NCI-H2171 (cell line): ENCODE measurements at places on chromosomes 1 and 21.
A peak's percentile ranks its signal among the peaks of the same experiment; 100 is the strongest.

- no peak for DNase-seq
Measured at GRCh38 chr1:27380766-27381733, 2.1 kb downstream of the CD164L2 start.

DNA sequence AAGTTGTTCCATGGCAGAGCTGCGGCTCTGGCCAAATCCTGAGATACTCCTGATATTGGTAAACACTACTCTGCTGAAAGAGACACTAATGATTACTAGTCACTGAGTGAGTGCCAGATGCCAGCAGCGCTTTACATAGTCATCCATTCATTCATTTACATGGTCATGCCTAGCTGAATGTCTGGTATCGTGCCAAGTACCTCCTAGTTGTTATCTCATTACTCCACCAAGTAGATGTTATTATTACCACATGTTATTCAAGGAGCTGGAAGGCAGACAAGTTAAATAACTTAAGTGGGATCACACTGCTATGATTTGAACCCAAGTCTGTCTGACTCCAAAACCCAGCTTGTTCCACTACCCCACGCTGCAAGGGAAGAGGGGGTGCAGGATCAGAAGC lies 4.7 kb downstream of the OLFML2B start:
- DNase-seq, result peak; percentile 27

DNA sequence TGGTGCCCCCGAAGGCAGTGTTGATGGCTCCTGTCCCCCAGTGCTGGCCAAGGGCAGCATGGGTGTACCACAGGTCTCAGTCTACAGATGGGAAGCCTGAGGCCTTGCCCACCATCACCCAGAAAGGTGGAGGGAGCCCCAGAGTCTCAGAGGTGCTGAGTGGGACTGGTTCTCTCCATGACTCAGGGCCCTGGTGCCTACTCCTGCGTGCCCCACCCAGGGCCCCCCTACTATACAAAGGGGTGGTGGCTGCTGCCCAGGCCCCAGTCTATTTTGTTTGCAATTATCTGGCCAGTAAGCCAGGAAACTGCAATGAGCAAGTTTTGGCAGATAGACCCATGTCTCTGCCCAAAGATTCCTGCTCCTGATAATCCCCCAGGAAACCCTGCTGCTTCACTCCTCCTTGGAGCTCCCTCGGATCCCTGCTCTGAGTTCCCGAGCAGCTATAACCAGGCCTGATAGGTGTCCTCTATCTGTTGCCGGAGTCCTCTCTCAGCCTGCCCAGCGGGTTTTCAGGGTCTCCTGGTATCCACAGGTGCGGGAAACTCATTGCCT lies 41.7 kb downstream of the EDN2 start:
- DNase-seq, result no peak

DNA sequence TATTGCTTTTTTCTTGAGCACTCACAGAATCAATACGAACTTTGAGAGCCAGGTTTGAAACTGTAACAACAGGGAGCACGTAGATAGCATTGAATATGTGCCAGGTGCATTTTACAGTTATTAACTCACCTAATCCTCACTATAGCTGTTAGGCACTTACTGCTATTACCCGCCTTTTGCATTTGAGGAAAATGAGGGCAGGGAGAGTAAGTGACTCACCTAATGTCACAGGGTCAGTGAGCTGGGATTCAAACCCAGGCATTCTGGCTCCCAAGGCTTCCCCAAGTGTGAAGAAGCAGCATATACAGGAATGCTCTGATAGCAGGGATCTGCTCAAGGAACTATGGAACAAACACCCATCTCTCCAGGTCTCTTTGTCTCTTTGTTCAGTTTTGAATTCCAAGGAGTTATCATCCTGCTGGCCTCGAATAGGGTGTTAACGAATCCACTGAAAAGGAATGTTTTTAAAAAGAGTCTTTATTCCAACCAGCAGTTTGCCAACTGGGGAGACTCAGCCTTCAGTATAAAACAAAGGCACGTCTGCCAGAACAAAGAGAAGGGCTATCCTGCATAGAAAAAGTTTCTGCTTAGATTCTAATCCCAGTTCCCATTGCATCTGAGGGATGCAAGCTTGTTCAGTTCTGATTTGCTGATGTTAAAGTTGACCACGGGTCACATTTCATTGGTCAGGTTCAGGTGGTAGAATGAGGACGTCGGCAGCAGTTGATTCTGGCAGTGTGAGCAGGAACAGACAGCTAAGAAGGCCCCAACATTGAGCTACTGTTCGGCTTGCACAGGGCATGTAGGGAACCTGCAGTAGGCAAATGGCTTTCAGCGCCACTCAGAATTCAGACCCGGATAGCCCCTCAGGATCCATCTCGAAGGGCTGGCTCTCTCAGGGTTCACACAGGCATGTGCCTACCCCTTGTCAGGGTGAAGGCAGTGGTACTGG lies 22.1 kb downstream of the TRIM67 start:
- no peak for DNase-seq

DNA sequence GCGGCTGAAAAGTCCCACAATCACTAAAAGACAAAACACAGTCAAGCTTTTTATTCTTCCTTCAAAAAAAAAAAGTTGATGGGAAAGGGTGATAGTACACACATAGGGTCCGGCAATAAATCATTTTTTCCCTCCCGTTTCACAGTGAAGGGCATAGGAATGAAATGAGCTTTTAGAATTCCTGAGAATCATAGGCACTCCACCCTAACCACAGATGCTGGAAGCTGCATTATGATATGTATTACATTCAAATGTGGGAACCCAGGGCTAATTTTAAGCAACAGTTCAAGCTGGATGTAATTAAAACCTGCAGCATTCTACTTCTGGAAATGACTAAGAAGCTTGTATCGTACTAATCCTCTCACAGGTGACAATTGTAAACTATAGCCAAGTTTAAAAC lies 75.7 kb upstream of the KCNJ15 start:
- DNase-seq, result no peak

GRCh38 chr1:8294170-8294697 lies 23.7 kb upstream of the SLC45A1 start:
- DNase-seq, result no peak

DNA sequence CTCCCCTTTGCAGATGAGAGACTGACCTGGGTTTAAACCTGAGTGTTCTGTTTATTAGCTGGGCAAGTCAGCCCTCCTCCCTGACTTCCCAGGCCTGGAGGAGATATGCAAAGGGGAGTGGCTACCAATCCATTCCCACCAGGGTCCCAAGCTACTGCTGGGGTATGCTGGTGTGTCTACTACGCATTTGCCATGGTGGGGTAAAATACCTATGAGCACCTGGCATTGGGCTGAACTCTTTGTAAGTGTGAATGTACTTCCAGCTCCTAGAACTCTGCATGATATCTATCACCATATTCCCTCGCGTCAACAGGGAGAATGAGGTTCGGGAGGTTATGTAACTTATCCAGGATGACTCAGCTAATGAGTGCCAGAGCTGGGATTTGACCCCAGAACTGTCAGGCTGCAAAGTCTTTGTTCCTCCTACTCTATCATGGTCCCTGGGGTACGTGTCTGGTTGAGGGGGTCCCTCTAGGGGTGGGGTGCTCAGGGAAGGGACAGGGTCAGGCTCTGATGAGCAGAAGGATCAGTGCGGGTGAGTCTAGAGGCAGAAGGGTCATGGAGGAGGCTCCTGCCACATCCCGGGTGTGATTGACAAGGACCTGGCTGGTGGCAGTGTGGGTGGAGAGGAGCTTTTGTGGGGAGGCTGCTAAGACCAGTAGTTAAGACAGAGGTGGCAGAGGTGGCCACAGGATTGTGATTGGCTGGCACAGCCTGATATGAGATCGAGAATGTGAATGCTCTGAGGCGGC lies 16.7 kb downstream of the AMPD2 start:
- DNase-seq, result no peak

GRCh38 chr21:42654179-42654912 lies 925 bp downstream of the PDE9A start:
- peak; percentile 88 for DNase-seq

- DNase-seq, result no peak
Measured at GRCh38 chr1:222777977-222778376, 36.9 kb upstream of the DISP1 start.

- no peak for DNase-seq
Measured at GRCh38 chr1:21564521-21565095, 55.4 kb downstream of the ALPL start.

DNA sequence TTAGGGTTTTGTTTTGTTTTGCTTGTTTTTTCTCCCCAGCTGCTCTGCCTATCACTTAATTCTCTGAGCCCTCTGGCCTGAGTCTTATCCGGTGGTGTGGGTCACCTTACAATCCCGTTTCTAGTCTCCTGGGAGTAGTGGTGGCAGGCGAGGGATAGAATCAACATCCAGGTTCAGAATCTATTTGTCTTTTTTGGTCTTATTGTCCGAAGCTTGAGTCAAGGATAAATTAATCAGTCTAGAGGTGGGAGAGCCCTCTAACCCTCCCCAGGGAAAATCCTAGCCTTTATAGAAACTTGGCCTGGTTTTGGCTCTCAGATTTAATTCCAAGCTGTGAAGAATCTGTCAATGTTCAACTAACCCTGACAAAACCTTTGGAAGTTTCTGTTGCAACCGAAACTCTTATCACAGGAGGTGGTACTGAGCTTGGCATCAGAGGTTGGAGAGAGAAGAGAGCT lies 246.3 kb downstream of the FGGY start:
- DNase-seq, result no peak

- peak; percentile 67 for DNase-seq
Measured at GRCh38 chr1:36553591-36554322, 71.0 kb upstream of the CSF3R start.

GRCh38 chr1:40708750-40709099 lies 17.2 kb downstream of the NFYC start:
- DNase-seq, result peak; percentile 71

DNA sequence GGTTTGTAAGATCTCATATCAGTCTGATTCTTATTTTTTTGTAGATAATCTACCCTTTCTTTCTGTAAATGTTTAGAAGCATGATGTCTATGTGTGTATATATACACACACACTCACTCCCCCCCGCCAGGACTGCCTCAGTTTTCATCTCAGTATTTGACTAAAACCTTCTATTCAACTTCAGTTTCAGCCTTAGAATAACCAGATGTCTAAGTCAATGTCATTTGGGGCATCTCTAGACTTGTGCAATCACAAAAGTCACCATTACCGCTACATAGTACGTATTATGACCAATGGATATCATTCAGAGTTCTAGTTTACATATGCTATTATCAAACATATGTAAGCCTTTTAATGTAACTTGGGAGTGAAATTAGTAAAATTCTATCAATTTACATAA lies 53.3 kb upstream of the BOLA1 start:
- no peak for DNase-seq

DNA sequence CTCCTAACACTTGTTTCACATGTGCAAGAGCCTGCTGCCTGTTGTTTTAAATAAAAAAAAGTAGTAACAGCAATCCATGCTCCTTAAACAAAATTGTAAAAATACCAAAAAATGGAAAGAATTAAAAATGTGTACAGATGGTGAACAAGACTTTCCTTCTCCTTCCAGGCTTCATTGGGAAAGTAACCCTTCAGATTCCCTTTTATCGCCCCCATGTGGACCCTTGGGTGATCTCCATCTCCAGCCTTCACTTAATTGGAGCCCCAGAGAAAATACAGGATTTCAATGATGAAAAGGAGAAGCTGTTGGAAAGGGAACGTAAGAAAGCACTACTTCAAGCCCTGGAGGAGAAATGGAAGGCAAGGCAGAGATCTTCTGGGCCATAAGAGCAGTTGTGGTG lies 14.2 kb downstream of the VPS13D start:
- no peak for DNase-seq

DNA sequence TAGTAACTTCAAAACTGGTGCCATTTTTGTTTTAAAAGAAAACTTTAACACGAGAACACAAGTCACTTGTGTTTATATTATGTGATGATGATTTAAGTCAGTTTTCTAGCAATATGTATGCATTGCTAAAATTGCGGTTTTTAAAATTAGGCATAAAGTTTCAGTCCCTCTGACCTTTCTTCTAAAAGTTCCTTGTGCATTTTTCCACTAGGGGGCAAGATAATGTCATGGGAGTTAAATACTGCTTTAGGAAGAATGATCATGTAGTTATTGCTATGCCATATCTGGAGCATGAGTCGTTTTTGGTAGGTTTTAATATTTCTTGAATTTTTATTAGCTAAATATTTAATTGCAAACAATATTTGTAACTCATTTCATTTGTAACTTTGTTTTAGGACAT lies 10.7 kb downstream of the CDC7 start:
- peak; percentile 8 for DNase-seq

DNA sequence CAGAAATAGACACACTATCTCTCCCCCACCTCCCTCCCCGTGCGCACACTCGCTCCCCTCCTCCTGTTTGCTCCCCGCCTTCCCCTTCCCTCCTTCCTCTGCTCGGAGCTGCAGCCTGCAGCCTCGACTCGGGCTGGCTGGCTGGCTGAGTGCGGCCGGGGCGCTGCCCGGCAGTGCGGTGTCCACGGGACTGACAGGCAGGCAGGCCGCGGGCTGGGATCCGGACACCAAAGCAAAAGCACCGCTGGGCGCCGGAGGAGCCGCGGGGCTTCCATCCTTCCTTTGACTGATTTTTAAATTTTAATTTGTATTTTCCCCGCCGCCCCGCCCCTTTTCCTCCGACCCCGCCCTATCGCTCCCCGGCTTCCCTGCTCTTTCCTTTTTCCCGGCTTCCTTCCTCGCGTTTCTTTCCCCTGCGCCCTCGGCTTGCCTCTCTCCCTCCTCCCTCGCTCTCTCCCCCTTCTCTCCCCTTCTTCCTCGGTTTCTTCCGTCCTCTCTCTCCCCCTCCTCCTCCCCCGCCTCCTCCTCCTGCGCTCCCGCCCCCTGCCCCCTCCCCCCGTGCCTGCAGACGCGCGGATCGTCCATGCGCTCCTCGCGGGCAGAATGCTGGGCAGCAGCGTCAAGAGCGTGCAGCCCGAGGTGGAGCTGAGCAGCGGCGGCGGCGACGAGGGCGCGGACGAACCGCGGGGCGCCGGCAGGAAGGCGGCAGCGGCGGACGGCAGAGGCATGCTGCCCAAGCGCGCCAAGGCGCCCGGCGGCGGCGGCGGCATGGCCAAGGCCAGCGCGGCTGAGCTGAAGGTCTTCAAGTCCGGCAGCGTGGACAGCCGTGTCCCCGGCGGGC lies 109.4 kb downstream of the NAV1 start:
- DNase-seq, result peak; percentile 68

DNA sequence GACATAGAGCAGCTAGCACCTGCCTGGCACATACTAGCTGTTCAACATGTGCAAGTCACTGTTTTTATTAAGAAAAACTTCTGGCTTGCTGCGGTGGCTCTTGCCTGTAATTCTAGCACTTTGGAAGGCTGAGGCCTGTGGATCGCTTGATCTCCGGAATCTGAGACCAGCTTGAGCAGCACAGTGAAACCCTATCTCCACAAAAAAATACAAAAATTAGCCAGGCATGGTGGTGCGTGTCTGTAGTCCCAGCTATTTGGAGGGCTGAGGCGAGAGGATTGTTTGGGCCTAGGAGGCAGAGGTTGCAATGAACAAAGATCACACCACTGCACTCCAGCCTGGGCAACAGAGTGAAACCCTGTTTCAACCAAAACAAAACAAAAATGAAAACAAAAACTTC lies 27.7 kb upstream of the C8B start:
- peak; percentile 35 for DNase-seq

GRCh38 chr1:20590306-20590777 lies 1.4 kb downstream of the CDA start:
- DNase-seq, result no peak

GRCh38 chr1:32939655-32940371 lies 24.8 kb downstream of the RNF19B start:
- DNase-seq, result peak; percentile 43
